GM23338 (cell line): ENCODE measurements at places on chromosomes 5 and 9.

- no peak for DNase-seq
Observed at GRCh38 chr5:13063088-13063487, 881.4 kb downstream of the DNAH5 start.

DNA sequence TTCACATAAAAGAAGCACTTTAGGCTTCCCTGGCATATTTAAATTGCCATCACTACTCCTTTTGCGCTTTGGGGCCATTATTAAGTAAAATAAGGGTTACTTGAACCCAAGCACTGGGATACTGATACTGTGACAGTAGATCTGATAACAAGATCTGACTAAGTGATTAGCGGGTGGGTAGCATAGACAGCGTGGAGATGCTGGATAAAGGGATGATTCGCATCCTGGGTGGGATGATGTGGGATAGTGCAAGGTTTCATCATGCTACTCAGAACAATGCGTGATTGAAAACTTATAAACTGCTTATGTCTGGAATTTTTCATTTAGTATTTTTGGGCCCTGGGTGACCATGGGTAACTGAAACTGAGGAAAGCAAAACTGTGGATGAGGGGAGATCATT is 75.1 kb downstream of the PTTG1 start:
- no peak for DNase-seq

DNA sequence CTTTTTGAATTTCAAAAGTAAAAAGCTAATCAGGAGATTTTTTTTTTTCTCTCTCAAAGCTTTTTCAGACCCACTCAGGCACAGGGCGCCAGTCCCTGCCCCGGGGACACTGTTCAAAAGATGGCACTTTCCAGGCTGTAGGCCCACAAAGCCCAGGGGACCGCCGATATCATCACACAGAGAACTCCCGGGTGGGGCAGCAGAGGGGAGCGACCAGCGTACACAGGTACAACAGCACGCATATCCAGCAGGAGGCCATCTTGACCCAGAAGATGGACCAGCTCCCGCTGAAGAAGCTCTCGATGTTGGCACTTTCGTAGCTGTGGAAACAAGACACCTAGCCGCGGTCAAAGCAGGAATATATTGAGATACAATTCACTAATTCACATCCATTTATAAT is 108.3 kb downstream of the THBS4 start:
- DNase-seq = no peak

DNA sequence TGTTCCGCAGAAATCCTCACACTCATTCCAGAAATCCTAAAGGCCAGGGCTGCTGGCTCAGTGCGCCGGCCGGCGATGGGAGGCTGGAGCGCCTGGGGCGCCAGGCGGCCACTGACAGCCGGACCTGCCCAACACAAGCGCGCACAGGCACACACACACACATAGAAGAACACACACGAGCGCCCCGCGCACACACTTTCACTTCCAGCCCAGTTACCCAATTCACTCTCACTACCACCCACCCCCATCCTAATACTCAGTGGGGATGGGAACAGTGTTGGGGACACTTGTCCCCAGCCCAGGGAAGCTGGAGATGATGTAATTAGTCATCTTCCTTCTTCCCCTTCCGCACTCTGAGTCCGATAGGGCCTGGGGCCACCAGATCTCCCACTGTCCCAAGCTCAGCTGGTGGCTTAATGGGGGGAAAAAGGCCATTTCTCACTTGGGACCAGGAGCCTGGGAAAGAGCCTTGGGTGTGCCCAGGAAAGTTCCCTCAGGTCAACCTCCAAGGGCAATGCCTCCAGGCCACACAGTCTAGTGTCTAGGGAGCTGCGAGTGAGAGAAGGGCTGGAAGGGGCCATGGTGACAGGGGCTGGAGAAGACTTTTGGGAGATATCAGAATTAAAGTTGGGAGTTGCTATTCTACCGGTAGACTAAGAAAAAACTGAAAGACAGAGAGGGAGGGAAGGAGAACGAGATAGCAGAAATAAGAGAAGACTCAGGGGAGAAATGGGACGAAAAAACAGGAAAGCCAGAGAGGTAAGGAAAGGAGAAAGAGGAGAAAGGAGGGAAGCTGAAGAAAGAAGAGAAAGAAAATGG is 1.7 kb downstream of the EBF1 start:
- peak; percentile 47 for DNase-seq

GRCh38 chr5:88845081-88845697 is 37.8 kb downstream of the MEF2C start:
- no peak for DNase-seq

DNA sequence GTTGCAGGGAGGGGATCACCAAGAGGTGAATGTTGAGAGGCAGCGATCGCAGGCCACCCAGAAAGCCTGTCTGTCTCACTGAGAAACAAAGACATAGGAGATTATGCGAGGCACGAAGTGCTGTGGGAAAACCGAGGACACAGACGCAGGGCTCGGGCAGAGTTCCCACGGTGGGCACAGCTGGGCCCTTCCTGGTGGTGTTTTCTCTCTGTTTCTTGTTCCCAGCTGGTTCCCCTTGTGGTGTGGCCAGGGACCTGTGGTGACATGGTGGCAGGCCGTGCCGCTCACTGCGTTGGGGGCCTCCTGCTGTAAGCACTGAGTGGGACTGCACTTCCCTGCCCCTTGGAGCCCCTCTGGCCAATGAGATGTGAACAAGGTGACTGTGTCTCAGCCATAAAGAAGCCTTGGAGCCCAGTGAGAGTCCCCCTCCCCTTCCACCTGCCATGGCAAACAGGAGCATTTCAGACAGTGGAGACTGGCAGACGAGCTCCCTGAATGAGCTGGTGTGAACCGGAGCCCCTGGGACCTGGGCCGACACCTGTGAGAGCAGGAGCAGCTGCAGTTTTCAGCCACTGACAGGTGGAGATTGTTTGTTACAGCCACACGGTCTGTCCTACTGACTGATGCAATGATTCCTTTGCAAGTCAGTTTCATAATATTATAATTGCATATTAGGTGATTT is 13.2 kb upstream of the IRX4 start:
- DNase-seq = no peak

DNA sequence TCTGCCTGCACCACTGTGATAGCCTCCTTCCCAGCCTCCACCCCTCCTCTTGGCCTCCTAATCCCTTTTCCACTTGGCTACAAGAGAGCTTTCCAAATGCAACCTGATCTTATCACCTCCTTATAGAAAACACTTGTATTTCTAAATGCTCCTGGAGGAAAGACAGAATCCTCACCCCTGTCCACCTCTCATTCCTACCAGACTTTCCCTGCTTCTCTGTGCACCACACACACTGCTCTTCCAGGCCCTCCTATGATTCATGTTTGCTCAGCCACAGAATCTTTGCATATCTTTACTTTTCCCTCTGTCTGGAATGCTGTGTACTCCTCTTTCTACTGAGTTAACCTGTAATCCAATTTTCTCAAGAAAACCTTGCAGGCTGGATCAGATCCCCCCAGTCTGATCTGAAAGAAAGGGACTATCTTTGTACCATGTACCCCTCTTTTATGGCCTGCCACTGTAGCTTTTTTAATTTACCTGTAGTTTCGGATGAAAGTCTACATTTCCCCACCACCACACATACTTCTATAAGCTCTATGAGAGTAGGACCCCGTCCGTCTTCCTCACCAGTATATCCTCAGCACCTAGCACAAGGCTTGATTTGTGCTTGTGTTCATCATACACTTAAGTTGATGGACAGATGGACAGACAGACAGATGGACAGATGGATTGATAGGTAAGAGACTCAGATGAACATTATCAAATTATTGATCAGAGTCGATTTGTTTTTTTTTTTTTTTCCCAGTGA is 95.3 kb downstream of the GALNT10 start:
- DNase-seq = no peak

GRCh38 chr9:104494808-104495207 is 9.3 kb upstream of the OR13F1 start:
- peak; percentile 65 for DNase-seq

GRCh38 chr9:76394960-76395252 is 680 bp upstream of the RFK start:
- DNase-seq = peak; percentile 54

- DNase-seq = no peak
Observed at GRCh38 chr5:168989731-168990505, 311.0 kb downstream of the SLIT3 start.

DNA sequence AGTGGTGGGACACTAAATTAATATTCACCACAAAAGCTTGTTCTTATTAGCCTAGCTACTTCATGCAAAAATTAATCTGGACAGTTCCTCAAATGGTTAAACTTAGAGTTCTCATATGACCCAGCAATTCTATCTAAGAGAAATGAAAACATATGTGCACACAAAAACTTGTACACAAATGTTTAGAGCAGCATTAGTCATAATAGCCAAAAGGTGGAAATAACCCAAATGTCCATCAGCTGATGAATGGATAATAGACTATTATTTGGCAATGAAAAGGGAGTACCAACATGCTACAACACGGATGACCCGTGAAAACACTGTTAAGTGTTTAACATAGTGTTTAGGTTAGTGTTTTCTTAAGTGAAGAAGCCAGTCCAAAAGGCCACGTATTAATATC is 32.8 kb upstream of the TNIP1 start:
- DNase-seq = no peak

- no peak for DNase-seq
Observed at GRCh38 chr9:87622098-87622497, 103.8 kb upstream of the CTSL start.

- DNase-seq = peak; percentile 13
Observed at GRCh38 chr5:125870256-125870655, 553.0 kb upstream of the GRAMD2B start.

- peak; percentile 97 for DNase-seq
Observed at GRCh38 chr5:177455661-177456590, 9.3 kb downstream of the PRR7 start.

- no peak for DNase-seq
Observed at GRCh38 chr9:112170235-112170634, 4.9 kb downstream of the SUSD1 start.

DNA sequence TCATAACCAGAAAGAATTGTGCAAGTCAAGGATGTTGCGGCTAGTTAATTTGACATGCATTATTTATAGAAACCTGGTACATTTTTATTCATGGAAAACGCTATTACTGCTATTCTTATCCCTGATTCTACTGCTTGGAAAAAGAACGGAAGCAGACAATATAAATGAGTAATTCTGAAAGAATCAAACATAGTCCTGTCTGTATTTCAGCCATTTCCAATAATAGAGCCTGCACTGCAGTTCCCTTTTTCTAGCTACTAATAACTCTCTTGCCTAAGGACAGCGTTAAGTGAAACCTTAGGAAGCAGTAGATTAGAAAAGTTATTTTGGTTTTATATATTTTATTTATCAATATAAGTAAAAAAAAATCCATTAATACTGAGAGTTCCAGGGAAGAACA is 414.9 kb downstream of the CYLC2 start:
- DNase-seq = no peak

- DNase-seq = no peak
Observed at GRCh38 chr9:14278291-14278721, 35.6 kb downstream of the NFIB start.

- no peak for DNase-seq
Observed at GRCh38 chr9:136856541-136857141, 4.5 kb downstream of the MAMDC4 start.

GRCh38 chr5:132506094-132506692 is 15.6 kb upstream of the IRF1 start:
- peak; percentile 60 for DNase-seq

DNA sequence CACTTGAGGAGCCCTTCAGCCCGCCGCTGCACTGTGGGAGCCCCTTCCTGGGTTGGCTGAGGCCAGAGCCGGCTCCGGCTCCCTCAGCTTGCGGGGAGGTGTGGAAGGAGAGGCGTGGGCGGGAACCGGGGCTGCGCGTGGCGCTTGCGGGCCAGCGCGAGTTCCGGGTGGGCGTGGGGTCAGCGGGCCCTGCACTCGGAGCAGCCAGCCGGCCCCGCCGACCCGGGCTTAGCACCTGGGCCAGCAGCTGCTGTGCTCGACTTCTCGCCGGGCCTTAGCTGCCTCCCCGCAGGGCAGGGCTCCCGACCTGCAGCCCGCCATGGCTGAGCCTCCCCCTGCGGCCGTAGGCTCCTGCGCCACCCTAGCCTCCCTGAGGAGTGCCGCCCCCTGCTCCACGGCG is 6.2 kb upstream of the SHB start:
- DNase-seq = no peak

GRCh38 chr9:36191686-36192085 is 965 bp downstream of the CLTA start:
- no peak for DNase-seq

DNA sequence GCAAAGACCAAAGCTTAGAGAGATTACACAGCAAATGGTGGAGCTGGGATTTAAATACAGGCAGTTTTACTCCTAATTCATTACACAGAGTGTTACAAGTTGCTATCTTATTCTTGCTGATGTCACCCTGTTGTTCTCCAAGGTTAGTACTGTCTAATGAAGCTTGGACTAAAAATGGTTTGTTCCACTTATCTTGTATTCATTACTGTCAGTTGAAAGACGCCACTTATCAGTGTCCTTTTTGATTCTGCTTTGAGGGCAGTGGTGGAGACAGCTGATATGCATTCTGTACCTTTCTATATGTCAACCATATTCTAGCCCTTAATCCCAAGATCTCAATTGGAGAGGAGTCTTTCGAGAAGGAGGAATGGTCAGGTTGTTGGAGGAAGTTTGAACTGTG is 14.0 kb upstream of the DENND4C start:
- DNase-seq = no peak

- no peak for DNase-seq
Observed at GRCh38 chr5:83540105-83540504, 68.6 kb downstream of the VCAN start.

GRCh38 chr9:2363138-2363745 is 258.3 kb upstream of the VLDLR start:
- DNase-seq = no peak

- DNase-seq = no peak
Observed at GRCh38 chr5:176941951-176942350, 42.8 kb upstream of the HK3 start.

DNA sequence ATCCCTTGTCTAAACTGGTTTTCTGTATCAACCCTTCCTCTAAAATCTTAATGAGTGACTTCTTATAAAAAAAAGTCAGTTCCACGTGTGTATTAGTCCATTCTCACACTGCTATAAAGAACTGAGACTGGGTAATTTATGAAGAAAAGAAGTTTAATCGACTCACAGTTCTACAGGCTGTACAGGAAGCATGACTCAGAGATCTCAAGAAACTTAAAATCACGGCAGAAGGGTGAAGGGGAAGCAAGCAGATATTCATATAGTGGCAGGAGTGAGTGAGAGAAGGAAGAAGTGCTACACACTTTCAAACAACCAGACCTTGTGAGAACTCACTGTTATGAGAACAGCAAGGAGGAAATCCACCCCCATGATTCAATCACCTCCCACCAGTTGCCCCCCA is 307.8 kb upstream of the ARRDC3 start:
- DNase-seq = no peak

DNA sequence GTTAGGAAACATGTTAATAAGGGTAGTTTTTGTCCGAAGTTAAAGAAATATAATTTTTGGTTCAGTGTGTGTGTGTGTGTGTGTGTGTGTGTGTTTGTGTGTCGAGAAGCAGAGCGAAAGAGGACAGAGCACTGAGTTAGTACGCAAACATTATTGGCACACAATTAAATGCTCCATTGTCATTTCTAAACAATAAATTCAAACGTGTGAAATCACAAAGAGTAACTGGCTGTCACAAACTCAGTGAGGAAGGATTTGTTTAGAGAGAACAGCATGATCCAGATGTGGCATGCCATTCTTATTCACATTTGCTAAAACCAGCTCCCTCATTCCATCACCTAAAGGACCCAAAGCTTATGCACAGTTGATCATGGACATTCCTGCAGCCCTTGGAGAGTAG is 970.8 kb downstream of the DTWD2 start:
- no peak for DNase-seq

- DNase-seq = no peak
Observed at GRCh38 chr5:135680713-135681112, 101.9 kb upstream of the CXCL14 start.
